NCI-H1105 treated with DMSO at 0.1 percent for 48 hours (cell line): ENCODE measurements at places on chromosomes 13 and 19.

- DNase-seq: no peak
These were observed 21.0 kb upstream of the DPP9 start for GRCh38 chr19:4744451-4745174.

- no peak for DNase-seq
These were observed 42.9 kb upstream of the RAP2A start for GRCh38 chr13:97390941-97391600.

DNA sequence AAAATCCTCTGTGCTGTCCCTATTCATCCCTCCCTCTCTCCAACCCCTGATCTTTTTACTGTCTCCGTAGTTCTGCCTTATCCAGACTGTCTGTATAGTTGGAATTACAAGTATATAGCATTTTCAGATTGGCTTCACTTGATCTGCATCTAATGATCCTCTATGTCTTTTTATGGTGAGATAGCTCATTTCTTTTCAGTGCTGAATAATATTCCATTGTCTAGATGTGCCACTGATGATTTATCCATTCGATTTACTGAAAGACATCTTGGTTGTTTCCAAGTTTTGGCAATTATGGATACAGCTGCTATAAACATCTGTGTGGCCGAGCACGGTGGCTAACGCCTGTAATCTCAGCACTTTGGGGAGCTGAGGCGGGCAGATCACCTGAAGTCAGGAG is 19.1 kb downstream of the IRGC start:
- DNase-seq: no peak

- no peak for DNase-seq
These were observed 33.2 kb upstream of the KATNAL1 start for GRCh38 chr13:30340331-30341250.

DNA sequence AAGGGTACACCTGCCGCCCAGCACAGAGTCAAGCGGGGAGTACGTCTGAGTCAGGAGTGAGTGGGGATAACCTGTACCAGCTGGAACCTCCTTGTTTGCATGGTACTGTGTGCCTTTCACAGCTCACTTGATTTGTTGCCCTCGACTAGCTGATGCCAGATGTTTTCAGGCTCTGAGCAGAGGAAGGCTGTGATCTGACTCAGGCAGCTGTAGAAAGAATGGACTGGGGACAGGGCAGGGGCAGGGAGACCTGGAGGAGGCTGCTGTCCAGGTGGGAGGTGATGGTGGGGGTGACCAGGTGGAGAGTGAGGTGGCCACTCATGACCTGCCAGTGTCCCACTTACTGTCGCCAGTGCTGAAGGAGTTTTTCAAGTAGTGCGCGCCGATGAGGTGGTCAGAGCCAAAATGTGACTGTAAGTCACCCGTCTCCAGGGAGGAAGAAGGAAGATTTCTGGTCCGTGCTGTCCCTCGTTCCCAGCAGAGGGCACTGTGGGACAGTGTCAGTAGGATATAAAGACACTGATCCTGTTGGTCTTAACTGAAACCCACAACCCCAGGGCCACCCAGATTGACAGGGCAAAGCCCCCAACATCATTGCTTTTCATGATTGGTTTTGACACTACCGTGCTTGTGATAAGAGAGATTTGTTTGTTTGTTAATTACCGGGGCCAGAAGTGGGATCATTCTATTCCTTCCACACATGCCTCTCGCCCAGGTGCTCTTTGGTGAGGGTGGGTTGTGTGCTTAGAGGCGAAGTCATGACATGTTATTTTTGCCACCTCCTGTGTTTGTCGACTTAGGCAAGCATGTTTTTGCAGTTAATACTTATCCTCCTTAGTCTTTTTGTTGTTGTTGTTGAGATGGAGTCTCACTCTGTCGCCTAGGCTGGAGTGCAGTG is 128.4 kb downstream of the DPF1 start:
- peak; percentile 62 for DNase-seq

DNA sequence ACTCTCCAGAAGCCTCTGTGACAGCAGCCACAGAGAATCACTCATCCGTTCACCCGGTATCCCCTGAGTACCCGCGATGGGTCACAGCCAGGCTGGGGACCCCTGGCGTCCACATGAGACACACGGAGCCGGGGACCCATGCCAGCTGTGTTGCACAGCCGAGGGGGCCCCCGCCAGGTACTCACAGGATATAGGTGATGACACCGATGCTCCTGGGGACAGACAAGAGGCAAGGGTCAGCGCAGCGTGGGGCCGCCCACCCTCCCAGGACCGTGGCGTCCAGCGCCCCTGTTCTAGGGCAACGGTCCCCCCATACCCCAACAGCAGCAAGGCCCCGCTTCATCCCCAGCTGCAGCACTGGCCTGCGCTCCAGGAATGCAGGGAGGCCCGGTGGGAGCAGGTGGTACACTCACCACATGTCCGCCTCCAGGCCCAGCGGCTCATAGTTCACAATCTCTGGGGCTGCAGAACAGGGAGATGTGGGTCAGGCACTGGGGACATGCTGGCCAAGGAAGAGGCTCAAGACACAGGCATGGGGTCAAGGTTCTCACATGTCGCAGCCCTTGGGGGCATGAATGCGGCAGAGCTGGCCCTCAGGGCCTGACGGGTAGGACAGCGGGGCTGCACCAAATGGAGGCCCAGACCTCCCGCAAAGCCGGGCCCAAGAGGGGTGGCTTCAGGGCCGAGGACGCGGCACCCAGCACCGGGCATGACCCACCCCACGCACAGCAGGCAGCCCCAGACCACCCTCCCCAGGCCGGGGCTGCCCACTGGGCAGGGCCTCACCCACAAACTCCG is 7.2 kb downstream of the DAPK3 start:
- DNase-seq: no peak

DNA sequence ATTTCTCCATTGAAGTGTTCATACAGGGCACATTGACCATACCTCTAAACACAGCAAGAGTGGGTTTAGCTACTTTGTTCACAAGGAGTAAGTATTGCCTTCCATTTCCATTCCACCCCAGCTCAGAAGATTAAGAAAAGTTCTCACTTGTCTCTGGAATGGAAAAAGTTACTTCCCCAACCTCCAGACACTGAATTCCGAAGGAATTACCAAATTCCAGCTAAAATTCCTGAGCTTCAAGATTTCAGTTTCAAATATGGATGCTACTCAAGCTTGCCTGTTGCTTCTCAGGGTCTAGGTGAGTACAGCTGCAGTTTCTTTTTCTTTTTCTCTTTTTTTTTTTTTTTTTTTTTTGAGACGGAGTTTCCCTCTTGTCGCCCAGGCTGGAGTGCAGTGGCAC is 33.6 kb downstream of the TEX26 start:
- no peak for DNase-seq

GRCh38 chr13:114108894-114109293 is 23.5 kb downstream of the RASA3 start:
- no peak for DNase-seq

DNA sequence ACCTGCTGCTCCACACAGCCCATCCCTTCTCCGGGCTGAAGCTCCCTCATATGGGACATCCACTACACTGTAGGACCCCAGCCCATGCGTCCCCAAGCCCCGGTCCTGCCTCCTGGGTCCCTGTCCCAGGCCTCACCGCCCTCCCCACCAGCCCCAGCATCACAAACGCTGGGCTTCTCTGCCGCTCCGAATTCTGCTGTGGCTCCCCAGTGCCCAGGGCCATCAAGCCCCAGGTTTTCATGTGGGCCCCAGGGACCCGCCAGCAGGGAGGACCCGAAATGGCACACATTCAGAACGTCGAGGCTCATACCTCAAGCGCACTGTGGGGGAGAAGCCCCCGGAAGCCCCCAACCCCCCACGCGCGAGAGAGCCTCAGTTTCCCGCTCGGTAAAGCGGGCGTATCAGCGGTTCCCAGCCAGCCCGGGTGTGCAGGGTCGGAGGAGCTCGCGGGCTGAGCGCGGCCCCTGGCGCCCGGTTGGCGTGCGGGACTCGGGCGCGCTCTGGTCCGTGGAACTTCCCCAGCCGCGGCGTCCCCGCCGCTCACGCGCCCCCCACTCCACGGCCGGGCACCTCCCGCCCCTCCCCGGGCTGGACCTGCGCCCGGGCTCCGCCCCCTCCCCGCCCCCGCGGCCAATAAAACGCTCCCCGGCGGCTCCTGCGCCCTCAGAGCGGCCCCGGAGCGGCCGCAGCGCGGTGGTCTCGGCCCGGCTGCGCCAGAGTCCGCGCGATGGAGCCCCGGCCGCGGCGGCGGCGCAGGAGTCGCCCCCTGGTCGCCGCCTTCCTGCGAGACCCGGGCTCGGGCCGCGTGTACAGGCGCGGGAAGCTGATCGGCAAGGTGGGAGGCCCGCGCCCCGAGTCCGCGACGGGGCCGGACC is at the start of gene PLK5:
TSS of gene PLK5 (plus strand) at position 666 of the 875 bp plus-strand sequence. CDS start 2,920 bp downstream, outside the sequence.
- no peak for DNase-seq

DNA sequence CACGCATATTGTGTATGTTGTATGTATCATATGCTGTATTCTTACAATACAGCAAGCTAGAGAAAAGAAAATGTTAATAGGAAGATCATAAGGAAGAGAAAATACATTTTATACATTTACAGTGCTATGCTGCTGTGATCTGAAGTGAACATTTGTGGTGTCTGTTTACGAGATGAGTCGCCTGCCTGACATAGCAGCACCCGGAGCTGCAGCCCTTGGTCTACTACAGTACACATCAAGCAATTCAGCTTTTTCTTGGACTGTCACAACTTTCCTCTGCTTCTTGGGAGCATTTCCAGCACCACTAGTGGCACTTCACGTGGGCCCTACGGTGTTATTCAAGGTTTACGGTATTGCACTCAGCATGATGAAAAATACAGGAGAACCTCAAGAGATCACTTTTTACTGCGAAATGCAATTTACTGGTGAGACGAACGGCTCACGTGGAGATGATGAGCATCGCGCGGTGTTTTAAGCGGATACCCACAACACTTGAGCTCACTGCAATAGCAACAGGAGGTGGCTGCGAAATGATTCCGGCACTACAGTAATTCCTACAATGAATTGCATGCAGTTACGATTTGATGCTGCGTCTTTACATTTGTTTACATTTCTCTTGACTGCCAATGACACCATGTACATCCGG is 308.4 kb downstream of the FGF9 start:
- DNase-seq: no peak

GRCh38 chr19:32599736-32600157 is 18.8 kb downstream of the PDCD5 start:
- DNase-seq: peak; percentile 75

DNA sequence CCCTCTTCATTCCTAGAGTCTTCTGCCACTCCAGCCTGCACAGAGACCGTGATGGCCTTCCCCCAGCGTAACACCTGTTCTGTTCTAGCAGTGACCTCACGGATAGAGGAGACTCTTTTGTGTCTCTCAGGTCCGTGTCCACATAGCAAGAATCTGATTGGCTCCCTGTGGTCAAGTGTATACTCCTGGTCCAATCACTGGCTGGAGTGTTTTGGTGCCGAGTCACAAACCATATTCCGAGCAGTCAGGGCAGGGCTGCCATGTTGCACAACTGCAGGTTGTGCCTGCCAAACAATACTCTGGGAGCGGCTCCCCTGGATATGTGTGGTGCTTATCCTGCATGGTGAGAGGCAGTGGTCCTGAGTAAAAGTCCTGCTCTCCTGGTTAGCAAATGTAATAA is 402.4 kb downstream of the KCNRG start:
- DNase-seq: no peak
